Esophagus squamous epithelium (tissue), 5 donors: ENCODE measurements at places on chromosomes 2 and 18.

DNA sequence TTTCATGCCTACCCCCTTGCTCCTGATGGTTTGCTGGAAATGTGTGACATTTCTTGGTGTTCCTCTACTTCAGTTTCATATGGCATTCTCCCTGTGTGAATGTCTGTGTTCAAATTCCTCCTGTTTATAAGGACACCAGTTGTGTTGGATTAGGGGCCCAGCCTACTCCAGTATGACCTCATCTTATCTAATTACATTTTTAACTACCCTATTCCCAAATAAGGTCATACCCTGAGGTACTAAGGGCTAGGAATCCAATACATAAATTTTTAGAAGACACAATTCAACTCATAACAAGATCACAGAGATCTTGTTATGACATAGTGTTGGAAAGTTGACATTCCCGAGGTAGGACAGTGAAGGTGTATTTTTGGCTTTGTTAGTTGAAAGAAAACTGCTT, 5.5 kb downstream of the FAM210A start:
- DNase-seq: no peak

GRCh38 chr2:64114063-64114911, 29.9 kb downstream of the PELI1 start:
- DNase-seq: no peak

DNA sequence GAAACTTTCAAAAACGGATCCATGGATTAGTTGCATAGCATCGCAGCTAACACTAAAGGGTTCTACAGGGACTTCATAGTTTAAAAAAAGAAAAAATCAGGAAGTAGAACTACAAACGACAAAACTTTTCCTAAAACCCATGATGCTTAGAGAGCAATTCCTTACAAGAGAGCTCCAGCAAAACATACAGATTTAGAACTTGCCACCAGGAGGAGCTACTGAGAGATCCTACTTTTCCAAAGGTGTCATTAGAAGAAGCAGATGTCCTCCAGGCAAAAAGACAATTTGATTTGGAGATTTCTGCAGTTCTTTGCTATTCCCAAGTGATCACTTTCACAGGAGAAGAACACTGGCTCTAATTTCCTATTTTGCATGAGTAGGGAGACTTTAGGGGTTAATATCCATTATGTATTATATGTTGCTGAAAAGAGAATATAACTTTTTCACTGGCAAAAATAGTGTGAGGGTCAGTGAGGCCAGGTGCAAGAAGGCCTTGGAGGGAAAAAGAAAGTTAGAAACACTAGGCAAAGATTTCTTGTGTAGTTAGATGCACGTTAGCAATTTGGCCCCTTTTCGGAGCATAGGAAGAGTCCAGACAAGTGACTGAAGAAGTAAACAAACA, 436.2 kb downstream of the SUCLG1 start:
- DNase-seq: no peak

DNA sequence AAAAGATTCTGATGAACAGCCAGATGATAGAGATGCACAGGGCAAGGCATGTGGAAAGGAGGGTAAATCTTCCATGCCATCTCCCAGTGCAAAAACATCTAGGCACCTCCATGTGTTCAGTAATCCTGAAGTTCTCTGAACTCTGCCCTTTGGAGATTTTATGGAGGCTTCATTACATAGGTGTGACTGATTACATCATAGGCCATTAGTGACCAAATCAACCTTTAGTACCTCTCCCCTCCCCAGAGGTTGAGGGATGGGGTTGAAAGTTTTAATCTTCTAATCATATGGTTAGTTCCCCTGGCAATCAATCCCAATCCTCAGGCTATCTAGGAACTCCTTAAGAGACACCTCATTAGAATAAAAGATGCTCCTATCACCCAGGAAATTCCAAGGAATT, 2190.2 kb upstream of the PIK3C3 start:
- DNase-seq: no peak

- DNase-seq: no peak
These were observed 228.1 kb upstream of the PXDN start for GRCh38 chr2:1972422-1972821.

DNA sequence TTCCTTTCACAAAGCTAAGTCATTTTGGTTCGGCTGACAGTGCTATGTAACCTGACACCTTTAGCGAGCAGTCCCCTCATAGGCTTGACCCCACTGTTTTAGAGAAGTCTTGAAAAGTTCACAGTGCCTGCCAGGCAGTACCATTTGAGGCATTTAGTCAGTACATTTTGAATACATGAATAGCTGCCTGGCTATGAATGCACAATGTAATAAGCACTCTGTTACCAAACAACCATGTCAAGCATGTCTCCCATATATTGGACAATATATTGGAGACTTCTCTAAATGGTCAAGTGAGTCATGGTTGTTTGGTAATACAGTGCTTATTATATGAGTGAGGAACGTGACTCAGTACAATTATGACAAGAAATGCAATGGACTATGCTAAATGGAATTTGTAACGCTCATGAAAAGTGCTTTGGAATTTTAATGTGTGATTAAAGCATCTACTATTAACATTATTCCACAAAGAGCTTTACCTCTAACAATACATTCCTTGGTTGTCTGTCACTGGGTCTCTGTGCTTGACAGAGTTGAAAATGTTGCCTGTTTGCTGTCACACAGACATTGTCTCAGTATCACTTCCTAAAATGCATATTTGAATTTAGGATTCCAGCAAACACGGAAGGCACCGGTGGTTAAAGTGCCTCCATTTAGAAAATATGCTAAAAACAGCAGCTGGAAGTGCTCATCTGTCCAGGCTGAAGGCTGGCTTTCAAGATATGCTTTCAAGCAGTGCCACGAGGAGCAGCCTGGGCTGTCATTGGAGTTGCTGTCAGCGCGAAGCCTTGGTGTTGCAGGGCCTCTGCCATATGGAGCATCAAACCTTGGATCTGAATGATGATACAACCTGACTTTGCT, 458.6 kb downstream of the FBXO15 start:
- DNase-seq: no peak

GRCh38 chr2:19674051-19675002, 227.5 kb downstream of the TTC32 start:
- no peak for DNase-seq

DNA sequence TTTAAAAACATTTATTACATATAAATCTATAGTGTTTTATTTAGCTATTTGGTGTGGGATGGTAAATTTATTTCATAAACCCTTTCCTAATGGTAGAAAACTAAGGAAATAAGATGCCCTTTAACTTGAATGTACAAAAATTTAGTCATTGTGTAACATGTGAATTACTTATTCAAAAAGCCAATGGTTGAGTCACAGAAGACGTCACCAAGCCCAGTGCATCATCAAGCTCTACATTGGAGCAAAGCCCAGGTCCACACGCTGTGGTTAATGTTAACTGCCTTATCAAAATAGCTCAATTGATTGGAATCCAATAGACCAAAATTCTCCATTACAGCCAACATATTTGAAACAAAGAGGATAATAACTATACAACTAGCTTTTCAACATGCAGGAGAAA, 145.5 kb upstream of the LYPD1 start:
- DNase-seq: no peak

GRCh38 chr2:197058777-197059300, 132.3 kb upstream of the PGAP1 start:
- no peak for DNase-seq

- DNase-seq: no peak
These were observed 109.7 kb upstream of the ZNF236 start for GRCh38 chr18:76712511-76713140.

DNA sequence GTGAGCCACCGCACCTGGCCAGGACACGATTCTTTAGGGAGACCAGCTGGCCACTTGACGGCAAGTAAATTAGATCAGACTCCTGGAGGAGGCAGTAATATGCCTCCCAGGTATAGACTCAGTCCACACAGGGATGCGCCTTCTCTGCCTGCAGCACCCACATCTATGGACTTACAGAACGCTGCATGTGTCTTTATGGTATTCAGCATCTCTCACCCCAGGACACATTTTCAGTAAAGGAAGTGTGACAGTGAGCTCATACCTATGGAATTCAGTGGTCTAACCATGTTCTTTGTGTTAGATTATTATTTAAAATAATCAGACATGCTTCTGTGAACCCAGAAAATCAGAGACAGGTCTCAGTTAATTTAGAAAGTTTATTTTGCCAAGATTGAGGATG, 5.9 kb upstream of the NARS1 start:
- no peak for DNase-seq

DNA sequence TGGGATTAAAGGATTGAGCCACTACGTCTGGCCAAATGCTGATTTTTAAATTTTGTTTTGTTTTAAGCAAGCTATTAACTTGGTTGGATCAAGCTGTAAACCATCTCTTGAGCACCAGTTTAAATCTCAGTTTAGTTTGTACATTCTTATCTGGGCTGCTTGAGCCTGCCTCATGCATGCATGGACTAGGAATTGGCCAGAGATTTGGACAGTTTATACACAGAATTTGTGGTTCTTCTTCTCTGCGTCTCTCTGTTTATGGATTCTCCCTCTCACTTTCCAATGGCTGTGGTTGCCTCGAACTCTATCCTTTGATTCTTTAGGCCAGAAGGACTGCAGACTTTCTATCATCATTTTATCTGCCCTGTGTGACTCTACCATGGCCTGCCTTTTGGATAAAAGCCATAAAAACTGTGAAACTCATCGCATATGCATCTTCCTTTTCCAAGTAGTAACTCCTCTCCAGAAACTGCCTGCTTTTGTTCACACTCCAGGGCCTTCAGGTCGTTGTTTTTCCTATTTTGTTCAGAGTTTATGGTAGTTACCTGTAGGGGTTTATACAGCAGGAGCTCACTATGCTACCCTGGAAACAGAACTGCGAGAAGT, 32.5 kb upstream of the PLB1 start:
- DNase-seq: no peak

GRCh38 chr2:174681099-174682006, 82.9 kb downstream of the CHRNA1 start:
- DNase-seq: no peak

DNA sequence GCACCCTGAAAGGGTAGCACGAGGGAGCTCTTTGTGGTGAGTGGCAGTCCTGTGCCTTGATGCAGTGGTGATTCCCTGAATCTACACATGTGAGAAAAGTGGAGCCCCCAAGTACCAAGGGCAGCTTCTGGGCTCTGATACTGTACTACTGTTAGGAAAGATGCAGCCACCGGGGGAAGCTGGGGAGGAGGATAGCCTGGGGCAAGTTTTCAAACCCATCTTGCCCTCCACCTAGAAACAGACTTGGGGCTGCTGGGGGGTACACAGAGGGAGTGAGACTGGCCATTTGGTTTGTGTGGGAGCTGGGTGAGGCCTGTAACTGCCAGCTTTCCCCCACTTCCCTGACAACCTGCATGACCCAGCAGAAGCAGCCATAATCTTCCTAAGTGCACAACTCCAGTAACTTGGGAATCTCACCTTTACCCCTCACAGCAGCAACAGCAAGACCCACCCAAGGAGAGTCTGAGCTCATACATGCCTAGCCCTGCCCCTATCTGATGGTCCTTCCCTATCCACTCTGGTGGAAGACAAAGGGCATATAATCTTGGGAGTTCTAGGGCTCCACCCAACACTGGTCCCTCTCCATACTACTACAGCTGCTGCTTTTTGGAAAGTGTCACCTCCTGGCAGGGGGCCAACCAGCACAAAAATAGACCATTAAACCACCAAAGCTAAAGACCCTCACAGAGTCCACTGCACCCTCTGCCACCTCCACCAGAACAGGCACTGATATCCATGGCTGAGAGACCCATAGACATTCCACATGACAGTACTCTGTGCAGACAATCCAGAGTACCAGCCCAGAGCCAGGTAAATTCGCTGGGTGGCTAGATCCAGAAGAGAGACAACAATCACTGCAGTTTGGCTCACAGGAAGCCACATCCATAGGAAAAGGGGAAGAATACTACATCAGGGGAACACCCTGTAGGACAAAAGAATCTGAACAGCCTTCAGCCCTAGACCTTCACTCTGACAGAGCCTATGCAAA, 8.2 kb downstream of the MALL start:
- DNase-seq: no peak

GRCh38 chr2:128585706-128586105, 267.0 kb upstream of the HS6ST1 start:
- DNase-seq: no peak

GRCh38 chr2:71790226-71791060, 337.1 kb downstream of the DYSF start:
- no peak for DNase-seq

DNA sequence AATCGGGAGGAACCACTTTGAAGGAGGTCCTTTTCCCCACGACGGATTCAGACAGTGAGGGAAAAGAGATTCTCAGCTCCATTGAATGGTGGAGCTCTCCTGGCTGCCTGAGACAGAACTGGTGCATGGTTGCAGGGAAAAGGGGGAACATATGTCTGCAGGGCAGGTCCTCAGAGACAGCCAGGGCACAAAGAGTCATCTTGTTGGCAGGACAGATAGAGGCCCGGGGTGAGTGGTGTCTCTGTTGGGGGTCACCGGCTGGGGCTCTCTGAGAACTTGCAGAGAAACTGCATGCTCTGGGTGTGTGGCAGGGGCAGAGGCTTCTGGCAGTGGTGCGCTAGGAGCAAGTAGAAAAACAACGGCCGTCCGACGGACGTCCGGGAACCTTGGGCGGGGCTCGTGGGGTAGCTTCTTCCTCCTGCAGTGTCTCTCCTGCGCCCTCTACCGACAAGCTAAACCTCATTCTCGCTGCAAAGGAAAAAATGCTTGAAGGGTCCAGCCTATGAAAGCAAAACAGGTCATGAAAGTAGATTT, 94.3 kb downstream of the CDCA7 start:
- peak; percentile 14 for DNase-seq

- no peak for DNase-seq
These were observed 517.2 kb upstream of the ACVR2A start for GRCh38 chr2:147327613-147328012.
